ENCODE measurements at places on chromosomes 1 and 21.

- no peak for DNase-seq
Observed at GRCh38 chr1:168892931-168893330, 163.9 kb upstream of the DPT start.

GRCh38 chr1:154445040-154445472 lies 39.9 kb downstream of the IL6R start:
- no peak for DNase-seq

DNA sequence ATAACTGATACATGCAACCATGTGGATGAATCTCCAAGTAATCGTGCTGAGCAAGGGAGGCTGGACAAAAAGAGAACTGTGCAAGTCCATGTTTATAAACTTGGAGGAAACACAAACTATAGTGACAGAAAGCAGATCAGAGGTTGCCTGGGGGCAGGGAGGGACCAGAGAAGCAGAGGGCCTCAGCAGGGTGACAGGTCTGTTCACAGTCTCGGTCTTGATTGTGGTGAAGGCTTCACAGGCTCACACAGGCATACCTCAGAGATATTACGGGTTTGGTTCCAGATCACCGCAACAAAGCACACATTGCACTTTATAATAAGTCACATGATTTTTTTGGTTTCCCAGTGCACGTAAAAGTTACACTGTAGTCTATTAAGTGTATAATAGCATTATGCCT lies 28.5 kb downstream of the ACOT7 start:
- no peak for DNase-seq

- DNase-seq = no peak
Observed at GRCh38 chr1:2279210-2279639, 51.1 kb downstream of the SKI start.

GRCh38 chr1:226428348-226428747 lies 20.5 kb upstream of the PARP1 start:
- DNase-seq = no peak

DNA sequence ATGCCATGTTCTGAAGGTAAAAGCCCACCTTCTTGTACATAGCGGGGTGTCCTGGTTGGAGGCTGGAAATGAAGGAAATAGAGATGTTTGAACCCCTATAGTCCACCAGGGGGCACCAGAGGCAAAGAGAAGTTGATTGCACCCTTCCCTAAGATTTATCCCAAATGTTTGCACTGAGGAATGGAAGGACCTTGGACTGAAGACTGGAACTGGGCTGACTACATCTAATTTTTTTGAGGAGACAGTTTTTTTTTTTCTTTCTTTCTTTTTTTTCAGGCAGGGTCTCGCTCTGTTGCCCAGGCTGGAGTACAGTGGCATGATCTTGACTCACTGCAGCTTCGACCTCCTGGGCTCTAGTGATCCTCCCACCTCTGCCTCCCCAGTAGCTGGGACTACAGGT lies 55.3 kb upstream of the EIF4G3 start:
- DNase-seq = no peak

DNA sequence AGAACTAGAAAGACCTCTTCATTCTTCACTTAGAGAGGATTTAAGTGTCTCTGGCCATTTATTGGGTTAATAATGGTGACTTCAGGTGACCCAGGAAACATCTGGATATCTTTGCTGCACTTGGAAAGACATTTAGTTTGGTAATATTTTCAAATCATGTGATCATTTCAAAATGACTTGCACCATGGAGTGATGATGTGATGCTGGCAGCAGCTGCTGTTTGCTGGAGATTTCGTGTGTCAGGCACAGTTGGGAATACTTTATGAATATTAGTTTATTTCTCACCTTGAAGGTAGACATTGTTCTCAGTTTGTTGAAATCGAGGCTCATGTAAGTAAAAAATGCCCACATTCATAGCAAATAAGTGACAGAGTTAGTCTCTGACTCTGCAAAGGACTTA lies 236.0 kb downstream of the DISC1 start:
- no peak for DNase-seq

DNA sequence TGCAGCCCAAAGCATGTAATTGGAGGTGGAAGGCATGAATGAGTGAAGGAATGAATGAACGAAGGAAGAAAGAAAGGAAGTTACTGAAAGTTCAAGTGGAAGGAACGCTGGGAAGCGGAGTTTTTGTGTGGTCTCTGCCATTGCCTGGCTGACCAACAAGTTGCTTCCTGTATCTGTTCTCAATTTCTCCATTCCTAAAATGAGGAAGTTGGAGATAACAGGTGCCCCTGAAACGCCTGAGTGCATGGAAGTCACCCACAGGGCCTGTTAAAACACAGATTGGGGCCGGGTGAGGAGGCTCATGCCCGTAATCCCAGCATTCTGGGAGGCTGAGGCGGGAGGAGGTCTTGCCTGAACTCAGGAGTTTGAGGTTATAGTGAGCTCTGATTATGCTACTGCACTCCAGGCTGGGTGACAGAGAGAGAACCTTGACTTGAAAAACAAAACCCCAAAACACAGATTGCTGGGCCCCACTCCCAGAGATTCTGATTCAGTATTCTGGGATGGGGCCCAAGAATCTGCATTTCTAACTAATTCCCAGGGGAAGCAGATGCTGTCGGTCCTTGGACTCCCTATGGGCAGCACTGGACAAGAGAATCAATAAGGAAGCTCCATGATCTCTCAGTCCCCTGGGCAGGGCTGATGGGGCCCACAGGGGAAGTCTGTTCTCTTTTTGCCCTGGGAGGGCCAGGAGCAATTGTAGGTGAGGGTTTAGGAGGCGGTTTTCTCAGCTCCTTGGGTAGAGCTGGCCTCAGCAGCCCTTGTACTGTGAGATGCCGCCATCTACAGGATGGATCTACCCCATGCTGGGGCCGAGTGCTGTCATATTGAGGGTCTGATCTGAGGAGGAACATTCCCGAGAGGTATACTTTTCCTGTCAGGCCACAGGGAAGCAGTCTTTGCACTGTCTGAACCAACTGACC lies 3.3 kb upstream of the CNR2 start:
- DNase-seq = peak; percentile 13

- DNase-seq = no peak
Observed at GRCh38 chr1:3468236-3469103, 14.0 kb downstream of the ARHGEF16 start.

DNA sequence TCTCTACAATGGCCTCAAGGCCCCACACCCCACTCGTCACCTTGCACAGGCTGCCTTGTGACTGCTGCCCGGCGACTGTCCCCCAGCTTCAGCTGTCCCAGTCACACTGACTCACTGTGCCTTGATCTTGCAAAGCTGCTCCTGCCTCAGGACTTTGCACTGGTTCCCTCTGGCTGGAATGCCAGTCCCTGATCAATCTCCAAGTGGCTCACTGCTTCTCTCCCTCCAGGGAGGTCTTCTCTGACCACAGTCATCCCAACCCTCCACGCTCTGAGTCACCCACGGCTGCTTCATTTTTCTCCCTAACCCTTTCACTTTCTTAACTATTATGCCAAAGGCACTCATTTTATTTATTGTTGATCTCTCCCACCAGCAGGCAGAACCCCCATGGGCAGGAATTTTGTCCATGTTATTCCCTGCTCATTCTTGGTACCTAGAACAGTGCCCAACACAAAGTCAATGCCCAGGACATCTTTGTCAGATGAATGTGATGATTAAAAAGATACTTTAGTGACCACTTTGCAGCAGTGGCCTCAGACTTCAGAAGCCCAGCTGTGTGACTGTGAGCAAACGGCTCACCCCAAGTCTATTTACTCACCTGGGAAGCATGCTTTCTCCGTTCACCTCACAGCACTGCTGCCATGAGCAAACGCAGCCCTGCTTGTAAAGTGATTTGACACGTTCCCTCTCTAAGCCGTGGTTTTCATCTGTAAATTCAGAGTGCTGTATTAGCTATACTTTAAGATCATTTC lies 53.4 kb downstream of the ZBTB18 start:
- DNase-seq = no peak

DNA sequence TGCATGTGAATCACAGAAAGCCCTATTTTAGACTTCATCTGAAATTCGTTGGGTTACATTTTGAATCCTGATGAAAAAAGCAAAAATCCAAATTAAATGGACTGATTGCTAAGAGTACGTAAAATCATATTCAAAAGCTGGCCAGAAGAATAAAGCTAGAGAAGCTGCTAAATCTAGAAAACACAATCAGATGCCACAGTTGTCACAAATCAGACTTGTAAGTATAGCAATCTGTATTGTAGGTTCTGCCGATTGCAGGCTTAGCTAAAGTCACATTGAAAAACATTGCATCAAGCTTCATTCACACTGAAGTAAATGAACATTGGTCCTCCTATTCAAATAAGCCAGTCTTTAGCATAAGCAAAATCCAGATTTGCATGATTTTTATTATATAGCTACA lies 235.1 kb upstream of the ST6GALNAC5 start:
- DNase-seq = no peak

GRCh38 chr21:31997191-31997590 lies 124.4 kb downstream of the HUNK start:
- DNase-seq = no peak

GRCh38 chr21:35646606-35647005 lies 413.7 kb downstream of the SETD4 start:
- DNase-seq = no peak

GRCh38 chr21:45550522-45551210 lies 8.4 kb upstream of the SLC19A1 start:
- DNase-seq = no peak

DNA sequence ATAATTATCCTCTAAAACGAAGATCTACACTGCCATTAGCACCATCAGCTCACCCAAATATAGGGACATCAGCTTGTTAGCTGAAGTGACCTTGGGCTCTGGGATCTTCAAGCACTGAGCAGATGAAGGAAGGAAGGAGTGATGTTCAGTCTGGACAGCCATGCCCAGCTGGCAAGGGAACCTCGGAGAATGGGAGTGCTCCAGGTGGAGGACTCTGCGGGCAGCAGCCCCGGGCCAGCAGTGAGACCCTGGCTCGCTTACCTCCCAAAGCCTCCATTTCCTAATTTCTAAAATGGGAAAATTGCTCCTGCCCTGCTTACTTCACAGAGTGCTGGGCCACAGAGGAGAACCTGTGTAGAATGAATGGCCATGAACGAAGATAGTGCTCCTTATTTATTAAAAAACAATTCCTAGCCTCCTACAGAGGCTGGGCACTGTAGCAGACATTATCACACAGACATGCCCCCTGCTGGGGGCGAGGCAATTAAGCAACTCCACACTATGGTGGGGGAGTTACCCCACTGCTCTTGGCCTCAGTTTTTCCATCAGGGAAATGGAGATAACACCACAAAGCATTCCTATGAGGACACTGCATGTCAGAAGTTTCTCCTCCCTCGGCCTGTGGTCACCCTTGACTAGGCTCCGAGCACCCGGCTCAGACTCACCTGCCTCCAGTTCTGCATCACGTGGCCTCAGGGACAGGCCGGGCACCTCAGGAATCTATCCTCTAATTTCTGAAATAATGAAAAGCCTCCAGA lies 117.6 kb downstream of the KCNN3 start:
- no peak for DNase-seq

GRCh38 chr1:30816211-30817076 lies 58.9 kb upstream of the LAPTM5 start:
- peak; percentile 56 for DNase-seq

GRCh38 chr1:198903203-198903602 lies 264.4 kb downstream of the PTPRC start:
- DNase-seq = no peak

DNA sequence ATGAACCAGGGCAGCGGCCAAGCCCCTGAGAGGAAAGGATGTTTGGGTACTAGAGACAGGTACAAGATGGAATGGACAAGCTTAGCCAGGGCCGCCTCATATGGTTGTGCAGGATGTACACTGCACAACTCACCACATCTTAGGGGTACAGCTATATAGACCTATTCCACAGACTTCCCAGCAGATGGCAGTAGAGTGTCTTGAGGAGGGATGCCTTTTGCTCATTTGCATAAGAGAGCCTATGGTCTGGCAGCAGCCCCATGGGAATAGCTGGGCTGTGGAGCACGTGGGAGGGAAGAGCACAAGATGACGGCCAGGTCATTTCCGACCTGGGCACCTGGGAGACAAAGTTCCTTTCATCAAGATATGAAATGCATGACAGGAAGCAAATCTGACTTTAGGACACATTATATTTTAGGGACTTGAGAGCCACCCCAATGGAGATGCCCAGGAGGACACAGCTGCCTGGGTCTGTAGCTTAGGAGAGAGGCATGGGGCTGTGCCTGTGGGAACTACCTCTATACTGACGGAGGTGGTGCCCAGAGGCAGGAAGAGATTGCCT lies 215.5 kb downstream of the KCNJ6 start:
- DNase-seq = no peak

GRCh38 chr1:229191066-229191674 lies 79.7 kb upstream of the RAB4A start:
- no peak for DNase-seq

GRCh38 chr1:103948526-103948925 lies 198.8 kb downstream of the AMY1C start:
- DNase-seq = no peak

GRCh38 chr1:23118957-23119792 lies 49.5 kb downstream of the LUZP1 start:
- DNase-seq = no peak

DNA sequence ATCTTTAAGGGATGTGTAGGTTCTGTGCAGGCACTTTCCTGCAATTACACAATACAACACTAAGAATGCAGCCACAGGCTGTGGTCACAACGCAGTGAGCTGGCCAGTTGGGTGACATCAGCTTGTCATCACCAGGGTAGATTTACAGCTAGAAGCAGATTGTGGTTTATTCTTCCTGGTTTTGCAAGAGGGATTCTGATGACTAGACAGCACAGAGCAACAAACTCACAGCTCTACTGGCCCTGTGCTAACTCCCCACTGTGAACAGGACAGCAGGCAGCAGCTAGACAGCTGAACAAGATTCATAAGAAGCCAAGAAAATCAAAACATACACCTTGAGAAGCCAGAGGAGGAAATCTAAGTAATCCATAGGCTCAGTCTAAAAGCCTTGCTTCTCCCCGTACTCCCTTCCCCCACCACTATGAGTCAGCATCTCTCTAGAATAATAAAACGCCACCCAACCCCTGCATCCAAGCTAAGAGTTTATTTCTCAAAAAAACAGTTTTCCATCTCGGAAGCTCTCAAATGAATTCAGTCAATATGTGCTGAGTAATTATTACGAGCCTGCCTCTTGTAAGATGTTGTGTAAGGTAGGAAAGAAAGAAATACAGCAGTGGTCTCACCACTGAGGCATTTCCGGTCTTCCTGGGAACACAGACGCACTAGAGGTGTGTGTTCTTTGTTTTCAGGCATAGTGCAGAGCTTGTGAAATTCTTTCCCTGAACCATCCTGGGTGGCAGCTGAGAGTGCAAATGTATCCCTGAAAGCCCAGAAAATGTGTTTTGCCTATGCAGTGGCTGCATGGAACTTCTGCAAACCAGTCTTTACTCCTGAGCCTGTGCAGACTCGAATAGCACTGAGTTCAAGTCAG lies 162.8 kb downstream of the NTPCR start:
- peak; percentile 15 for DNase-seq

DNA sequence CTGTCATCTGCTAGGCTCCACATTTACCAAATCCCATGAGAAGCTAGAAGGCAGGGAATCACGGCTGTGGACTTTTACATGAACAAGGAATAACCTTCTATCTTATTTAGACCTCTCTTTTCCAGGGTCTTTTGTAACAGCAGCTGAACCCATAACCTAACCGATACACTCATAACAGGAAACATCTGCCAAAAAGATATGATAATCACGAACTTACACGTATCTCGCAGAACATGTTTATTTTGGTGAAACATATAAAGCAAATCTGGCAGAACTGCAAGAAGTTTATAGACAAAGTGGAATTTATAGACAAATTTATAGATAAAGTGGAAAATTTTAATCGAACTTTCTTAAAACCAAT lies 20.4 kb downstream of the TINAGL1 start:
- DNase-seq = no peak

Data from C1 segment of cervical spinal cord (tissue), 14 donors.